ENCODE measurements at places on chromosomes 7 and 10.

- no peak for DNase-seq
These were observed 138.8 kb downstream of the SORCS1 start for GRCh38 chr10:107025676-107026075.

DNA sequence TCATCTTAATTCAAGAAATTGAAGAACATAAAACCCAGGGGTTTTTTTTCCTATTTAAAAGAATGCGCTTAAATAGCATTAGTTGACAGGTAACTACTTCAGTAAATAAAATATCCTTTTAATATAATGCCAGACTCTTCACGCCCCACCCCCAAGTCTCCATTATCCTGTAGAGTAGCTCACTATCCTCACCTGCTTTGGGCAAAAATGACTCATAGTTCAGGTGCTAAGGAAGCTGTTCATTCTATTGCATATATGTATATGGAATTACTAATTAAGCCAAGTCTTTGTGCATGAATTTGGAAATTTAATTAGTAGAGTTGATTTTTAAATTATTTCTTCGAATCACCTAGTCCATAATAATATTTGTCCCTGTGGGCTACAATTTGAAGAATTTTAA, 656.8 kb upstream of the ANKRD30A start:
- DNase-seq, result no peak

- no peak for DNase-seq
These were observed 306.2 kb downstream of the PTPRN2 start for GRCh38 chr7:158281441-158281840.

DNA sequence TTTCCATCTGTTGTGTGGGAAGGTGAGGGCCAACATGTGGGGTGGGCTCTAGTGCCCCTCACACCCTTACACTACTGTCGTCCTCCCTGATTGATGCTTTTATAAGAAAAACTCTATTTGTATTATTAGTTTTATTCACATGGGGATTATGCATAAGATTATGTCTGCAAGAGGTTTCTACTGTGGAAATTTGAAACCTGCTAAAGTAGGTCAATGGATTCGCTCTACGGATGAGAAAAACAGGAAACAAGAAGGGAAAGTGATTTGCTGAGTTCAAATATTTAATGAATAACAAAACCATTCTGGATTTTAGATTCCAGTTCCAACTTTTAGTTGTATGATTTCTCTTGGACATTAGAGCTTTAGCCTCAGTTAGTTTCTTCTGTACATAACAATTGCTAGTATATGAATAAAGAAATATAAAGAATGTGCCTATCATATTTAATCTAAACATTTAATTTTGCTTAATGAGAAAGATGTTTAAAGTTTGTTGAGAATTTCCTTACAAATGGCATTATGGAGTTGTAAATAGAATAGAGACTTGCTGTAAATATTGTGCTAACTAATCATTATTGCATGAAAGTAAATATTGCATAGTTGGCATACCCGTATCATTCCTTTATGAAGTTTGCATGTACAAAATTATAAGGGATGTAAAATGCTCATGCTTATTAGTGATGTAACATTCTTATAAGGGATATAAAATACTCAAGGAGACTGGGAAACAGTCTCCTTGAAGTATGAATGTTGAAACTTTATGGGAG, 193.8 kb downstream of the THSD7A start:
- no peak for DNase-seq

GRCh38 chr10:61632057-61632670, 30.6 kb upstream of the CABCOCO1 start:
- no peak for DNase-seq

DNA sequence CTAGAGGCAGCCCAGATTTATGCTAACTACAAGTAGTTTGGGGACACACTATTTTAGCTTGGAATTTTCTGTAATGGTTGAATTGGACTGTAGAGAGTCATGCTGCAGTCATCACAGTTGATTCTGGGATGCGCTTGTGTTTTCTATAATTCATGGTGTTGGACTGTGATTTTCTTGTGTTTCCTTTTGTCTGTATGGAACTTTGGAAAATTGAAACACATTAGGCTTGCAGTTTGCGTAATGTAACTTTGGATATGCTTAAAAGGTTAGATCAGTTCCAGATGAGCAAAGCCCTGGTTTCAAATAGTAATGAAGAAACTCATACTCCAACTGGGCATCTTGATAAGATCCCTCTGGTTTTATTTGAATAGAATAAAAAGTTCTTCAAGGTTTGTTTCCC, 502.2 kb downstream of the ARL4A start:
- no peak for DNase-seq

DNA sequence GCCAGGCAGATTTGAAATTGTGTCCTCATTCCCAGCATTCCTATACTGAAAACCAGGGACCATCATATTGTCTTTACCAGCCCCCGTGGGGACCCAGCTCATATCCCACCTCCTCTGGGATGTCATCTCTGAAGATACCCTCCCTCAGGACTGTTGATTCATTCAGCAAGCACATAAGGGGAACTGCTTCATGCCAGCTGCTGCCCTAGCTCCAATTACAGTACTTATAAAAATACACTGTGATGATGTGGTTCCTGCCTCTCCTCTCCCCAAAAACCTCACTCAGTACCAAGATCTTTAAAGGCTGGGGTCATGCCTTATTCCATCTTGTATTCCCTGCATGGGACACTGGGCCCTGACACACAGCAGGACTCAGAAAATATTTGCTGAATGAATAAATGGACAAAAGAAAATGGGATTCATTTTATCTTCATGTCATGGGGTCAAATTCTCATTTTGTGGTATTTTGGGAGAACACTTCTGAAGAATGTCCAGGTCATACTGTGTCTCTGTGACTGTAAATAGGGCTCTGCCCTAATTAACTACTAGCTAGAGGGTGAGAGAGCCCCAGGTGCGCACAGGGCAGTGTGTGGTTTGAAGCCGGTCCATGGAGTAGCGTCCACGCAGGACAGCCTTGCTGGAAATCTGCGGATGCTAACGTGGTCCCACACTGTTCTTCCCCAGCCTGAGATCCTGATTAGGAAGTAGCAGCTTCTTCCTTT, 29.0 kb upstream of the DAGLB start:
- no peak for DNase-seq

GRCh38 chr7:155858521-155859061, 46.3 kb upstream of the SHH start:
- DNase-seq, result no peak

GRCh38 chr7:11450281-11450680, 381.7 kb downstream of the THSD7A start:
- no peak for DNase-seq

DNA sequence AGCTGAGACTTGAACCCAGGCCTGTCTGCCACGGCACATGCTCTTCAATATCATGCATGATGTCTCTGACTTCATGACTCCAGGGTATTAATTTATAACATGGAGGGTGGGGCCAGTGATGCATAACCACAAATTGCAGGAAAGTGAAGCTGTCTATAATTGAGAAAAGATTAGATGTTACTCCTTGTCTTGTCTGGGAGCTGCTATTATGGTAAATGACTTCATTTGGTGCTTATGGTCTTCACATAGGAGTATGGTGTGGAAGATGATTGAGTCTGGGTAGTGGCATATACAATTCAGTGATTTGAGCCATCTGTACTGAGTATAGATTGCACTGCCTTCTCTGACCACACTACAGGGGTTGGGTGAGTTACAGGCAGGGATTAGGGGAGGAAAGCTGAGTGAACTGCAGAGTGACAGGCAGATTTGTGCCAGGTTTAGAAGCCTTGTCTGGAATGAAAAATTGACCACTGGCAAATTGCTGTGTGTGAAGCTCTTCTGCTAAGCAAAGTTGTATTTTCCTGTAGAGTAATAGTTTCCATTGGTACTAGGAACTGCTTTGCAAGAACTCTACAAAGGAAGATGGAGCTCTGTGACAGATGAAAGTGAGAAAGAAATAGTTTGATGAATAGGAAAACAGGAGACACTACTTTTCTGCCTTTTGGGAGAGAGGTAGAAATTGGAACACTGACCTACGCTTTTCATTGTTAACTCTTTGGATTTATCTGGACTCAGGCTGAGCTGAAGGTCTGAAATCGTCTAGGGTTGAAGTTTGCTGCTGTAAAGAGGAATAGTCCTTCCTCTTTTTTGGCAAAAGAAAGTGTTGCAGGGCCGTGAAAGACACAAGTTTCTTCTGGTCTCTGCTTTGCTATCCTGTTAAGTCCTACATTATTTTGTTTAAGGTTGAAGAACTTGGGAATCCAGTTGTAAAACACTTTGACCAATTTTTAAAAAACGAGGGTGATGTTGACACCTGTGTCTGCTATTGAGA, 2.7 kb downstream of the SND1 start:
- no peak for DNase-seq

GRCh38 chr10:129924375-129925085, 39.5 kb downstream of the EBF3 start:
- DNase-seq, result no peak

DNA sequence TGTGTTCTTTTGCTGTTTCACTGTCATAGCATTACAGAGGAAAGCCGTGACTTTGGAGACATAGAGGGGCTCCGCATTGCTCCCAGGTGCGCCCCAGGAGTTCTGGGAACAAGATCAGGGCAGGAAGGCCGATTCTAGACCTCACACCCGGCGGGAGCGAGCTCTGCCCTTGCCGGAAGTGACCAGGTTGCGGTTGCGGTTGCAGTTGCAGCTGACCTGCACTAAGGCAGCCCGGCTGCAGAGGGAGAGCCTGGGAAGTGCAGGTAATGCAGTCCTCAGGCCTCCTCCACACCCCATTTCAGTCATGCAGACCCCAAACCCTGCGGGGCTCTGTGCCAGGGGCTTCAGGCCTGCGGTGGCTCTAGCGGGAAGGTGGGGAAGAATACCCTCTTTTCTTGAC, 130.0 kb upstream of the LANCL2 start:
- DNase-seq, result no peak

- DNase-seq, result no peak
These were observed 192.4 kb downstream of the PTN start for GRCh38 chr7:137151041-137151689.

DNA sequence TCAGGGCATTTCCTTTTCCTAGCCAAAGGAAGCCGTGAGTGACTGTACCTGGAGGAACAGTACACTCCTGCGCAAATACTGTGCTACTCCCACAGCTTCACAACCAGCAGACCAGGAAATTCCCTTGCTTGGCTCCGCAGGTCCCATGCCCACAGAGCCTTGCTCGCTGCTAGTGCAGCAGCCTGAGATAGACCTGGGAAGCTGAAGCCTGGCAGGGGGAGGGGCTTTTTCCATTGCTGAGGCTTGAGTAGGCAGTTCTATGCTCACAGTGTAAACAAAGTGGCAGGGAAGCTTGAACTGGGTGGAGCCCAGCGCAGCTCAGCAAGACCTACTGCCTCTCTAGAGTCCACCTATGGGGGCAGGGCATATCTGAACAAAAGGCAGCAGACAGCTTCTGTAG, 291.2 kb downstream of the HGF start:
- DNase-seq, result no peak
